Bronchial smooth muscle cell (primary cell): ENCODE measurements at places on chromosomes 3 and 15. TPM values are rescaled to one million over a fixed set of nuclear protein-coding genes. Genes with fewer than 3 reads are reported as not detected.

The TLR9 gene
- total RNA-seq = under 0.01 and 0.09 TPM in 2 replicates

The ERC2 gene
- 0.16 TPM in 1 of 2 replicates, not detected in the other for total RNA-seq

The NMD3 gene
- total RNA-seq = 59.9 and 95.5 TPM in 2 replicates

The CFAP161 gene
- 0.16 and 0.17 TPM in 2 replicates for total RNA-seq

The AADACL2 gene
- total RNA-seq = not detected in 2 replicates

The PLSCR2 gene
- 0.32 TPM in 1 of 2 replicates, not detected in the other for total RNA-seq

The C15orf62 gene
- under 0.01 TPM in 1 of 2 replicates, not detected in the other for total RNA-seq

The TGM5 gene
- total RNA-seq = not detected in 2 replicates

The OR5K2 gene
- total RNA-seq = not detected in 2 replicates

The SHC4 gene
- 4.2 and 5.0 TPM in 2 replicates for total RNA-seq

The FBN1 gene
- 1,286 and 1,431 TPM in 2 replicates for total RNA-seq

The AVEN gene
- total RNA-seq = 14.2 and 19.4 TPM in 2 replicates

The GOLGA8K gene
- 0.16 and 0.17 TPM in 2 replicates for total RNA-seq

The MELTF gene
- 7.7 and 11.2 TPM in 2 replicates for total RNA-seq

The PROK2 gene
- total RNA-seq = not detected in 2 replicates

The GABRA5 gene
- not detected in 2 replicates for total RNA-seq

The RHCG gene
- total RNA-seq = 0.16 and 0.43 TPM in 2 replicates

The C15orf39 gene
- total RNA-seq = 0.95 and 1.6 TPM in 2 replicates

The ARHGEF26 gene
- 0.09 and 0.95 TPM in 2 replicates for total RNA-seq

The ALDH1A2 gene
- 1.4 and 1.6 TPM in 2 replicates for total RNA-seq

The ITIH1 gene
- total RNA-seq = not detected in 2 replicates

The RFT1 gene
- 7.3 and 8.7 TPM in 2 replicates for total RNA-seq

The NANOGP8 gene
- total RNA-seq = not detected in 2 replicates

The NLGN1 gene
- total RNA-seq = 1.9 and 2.9 TPM in 2 replicates

The SERINC4 gene
- not detected in 2 replicates for total RNA-seq

The GP5 gene
- under 0.01 and 0.09 TPM in 2 replicates for total RNA-seq
